Astrocyte (in vitro differentiated cells and primary cell): ENCODE measurements at places on chromosomes 3 and 15.

DNA sequence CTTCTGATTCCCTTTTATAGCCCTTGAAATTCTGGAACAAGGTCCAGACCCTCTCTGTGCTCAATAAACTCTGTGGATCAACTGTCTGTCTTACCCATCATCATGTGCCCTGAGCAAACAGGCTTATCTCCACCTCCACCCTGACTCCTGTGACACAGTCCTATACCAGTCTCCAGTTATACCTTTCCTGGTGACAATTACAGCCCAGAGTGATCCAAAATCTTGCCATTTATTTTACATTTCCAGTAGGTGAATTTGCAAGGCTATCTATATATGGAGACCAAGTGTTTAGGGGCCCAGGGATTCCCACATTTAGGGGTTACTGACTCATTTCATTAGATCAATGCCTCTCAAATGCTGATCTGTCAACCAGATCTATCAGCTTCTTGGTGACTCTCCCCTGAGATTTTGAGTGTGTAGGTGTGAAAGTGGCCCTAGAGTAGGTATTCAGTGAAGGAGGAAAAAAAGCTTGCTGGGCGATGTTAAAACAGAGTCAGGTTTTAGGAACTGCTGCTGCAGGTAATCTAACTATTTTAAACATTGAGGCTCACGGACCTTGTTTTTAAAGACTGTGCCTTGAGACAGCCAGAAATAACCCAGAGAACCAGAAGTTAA, 229.6 kb upstream of the WNT5A start:
- no peak for DNase-seq

- no peak for DNase-seq
These were observed 14.2 kb upstream of the SLC6A6 start for GRCh38 chr3:14388201-14388600.

DNA sequence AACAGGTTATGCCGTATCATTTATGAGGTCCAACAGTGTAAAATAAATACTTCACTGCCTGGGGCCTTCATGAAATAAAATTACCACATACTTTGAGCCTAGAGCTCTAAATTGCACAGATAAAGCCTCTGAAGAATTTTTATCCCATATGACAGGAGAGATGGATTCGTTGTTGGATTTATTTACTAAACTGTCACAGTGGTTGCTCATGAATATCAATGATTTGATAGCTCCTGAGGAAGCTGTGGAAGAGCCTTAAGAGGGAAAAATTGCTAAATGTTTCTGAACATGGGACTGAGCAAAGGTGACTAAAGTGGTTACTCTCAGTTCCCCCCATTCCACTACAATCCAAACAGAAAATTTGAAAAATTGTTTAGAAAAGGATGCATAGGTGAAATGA, 558.9 kb upstream of the IL12A start:
- DNase-seq = no peak

- DNase-seq = peak; percentile 61
These were observed 501 bp downstream of the DMXL2 start for GRCh38 chr15:51621936-51622603.

DNA sequence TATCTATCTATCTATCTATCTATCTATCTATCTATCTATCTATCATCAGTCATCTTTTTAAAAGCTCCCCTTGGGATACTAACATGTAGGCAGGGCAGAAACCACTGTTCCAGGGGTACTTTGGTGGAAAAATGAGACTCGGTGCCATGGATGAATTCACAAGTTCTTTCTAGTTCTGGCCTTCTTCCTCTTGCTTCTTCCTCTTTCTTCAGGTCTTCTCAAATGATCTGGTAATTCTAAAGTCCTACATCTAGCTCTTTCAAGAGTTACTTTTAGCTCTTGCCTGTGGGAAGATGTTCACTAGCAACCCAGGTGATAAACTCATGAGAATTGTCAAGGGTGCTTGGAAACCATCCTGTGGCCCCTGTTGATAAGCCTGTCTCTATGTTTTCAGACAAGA, 168.5 kb upstream of the TBC1D5 start:
- DNase-seq = no peak

- no peak for DNase-seq
These were observed 109.2 kb downstream of the CPNE4 start for GRCh38 chr3:131925571-131925970.

- peak; percentile 92 for DNase-seq
These were observed 44.0 kb downstream of the CD200 start for GRCh38 chr3:112376992-112377391.

DNA sequence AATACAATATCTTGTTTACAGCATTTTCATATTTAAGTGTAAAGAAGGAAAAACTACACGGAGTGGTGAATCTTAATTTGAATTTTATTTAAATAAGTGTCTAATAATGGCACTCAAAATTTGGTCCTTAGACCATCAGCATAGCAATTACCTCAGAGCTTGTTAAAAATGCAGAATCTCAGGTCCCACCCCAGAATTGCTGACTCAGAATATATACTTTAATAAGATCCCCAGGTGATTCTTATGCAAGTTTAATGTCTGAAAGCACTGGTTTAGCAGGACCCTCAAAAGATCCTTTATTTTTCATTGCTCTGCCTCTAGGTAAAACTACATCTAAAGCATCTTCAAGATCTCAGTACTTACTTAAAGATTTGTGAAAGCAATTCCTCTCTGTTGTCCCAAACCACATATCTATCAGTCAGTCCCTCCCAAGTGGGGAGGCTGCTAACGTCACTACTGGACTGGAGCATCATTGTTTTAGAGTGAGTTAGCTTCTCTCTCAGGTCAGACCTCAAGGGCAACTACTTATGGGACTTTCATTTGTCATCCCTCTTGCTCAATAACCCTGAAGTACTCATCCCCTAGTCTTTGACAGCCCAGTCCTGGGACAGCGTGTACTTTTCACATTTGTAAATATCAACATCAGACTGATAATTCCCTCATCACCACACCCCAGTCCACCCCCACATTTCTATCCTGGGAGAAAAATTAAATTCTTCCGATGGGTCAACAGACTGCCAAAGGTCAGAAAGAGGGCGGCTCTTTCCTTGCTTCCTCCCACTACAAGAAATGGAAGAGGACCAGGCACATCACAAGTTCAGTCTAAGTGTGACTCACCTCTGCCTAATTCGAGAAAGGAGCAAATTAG, 76.7 kb downstream of the CBLB start:
- DNase-seq = peak; percentile 99
